SJCRH30 (cell line): ENCODE measurements at places on chromosomes 3 and 15. TPM values are rescaled to one million over a fixed set of nuclear protein-coding genes. Genes with fewer than 3 reads are reported as not detected.

GRCh38 chr15:66911131-66911700, 154.2 kb upstream of the SMAD3 start:
- no peak for DNase-seq

- DNase-seq: no peak
Observed at GRCh38 chr3:104738271-104738670, 628.4 kb upstream of the ALCAM start.

DNA sequence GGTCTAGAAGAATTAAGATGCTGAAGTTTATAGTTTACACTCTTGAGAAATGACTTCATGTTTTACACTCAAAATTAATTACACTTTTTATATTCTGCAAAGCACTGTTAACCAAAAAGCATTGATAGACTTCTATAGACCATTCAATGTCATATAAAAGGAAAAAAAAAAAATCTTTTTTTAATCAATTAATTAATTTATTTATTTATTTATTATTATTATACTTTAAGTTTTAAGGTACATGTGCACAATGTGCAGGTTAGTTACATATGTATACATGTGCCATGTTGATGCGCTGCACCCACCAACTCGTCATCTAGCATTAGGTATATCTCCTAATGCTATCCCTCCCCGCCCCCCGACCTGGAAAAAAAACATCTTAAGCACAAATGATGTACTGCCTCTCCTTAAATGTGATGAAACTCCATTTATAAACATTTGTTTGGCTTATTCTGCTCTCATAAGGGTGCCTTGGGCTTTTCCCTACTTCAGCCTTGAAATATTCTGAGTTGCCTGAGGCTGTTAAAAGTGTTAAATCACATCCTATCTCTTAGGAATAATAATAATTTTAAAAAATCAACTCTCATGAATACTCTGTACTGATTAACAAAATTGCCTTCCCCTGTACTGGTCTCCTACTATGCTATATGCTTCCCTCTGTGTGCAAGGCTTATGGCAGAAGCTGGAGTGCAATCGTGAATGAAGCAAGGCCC, 466.9 kb downstream of the SOX2 start:
- DNase-seq: no peak

- no peak for DNase-seq
Observed at GRCh38 chr3:34995796-34996430, 643.4 kb upstream of the ARPP21 start.

GRCh38 chr15:70535071-70535954, 228.0 kb downstream of the UACA start:
- no peak for DNase-seq

DNA sequence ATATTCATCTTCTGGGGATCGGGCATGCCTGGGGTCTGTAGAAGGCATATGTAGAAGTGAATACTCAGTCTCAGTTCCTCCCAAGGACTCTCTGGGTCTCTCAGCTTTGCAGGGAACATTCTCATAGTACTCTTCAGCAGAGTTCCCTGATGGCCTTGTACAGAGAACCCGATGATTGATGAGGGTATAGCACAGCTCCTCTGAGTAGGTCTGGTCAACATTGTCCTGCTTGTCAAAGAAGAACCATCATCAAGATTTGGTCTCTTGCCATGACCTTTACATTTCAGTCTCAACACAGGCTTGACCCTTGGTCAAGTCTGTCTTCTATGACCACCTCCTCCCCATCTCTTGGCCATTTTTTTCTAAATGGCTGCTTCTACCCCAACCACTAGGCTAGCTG, 9.5 kb downstream of the GCSAM start:
- DNase-seq: no peak

- no peak for DNase-seq
Observed at GRCh38 chr15:66878761-66879160, 176.7 kb downstream of the SMAD6 start.

GRCh38 chr15:39392469-39393047, 188.3 kb upstream of the THBS1 start:
- DNase-seq: no peak

- no peak for DNase-seq
Observed at GRCh38 chr3:17640466-17640865, 102.0 kb downstream of the TBC1D5 start.

DNA sequence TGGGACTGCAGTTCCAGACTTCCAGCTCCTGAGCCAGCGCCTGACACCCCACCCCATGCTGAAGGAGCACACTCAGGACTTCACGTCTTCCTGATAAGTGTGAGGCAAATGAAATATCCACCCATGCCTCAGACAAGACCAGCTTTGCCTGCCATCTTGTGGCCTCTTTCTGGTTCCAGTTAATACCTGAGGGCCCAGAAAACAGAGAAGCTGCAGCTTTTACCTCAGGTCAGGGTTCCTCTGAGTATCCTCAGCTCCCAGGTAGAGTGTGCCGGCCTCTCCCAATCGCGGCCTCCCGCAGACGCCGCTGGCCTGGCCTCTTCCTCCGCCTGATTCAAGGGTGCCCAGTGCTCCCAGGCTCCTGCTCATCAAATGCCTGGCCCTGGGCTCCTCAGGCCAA, 5.1 kb upstream of the KLHL6 start:
- DNase-seq: no peak

GRCh38 chr3:195892105-195893043, 16.0 kb downstream of the TNK2 start:
- DNase-seq: peak; percentile 88

- no peak for DNase-seq
Observed at GRCh38 chr3:42256135-42256819, 9.7 kb downstream of the CCK start.

DNA sequence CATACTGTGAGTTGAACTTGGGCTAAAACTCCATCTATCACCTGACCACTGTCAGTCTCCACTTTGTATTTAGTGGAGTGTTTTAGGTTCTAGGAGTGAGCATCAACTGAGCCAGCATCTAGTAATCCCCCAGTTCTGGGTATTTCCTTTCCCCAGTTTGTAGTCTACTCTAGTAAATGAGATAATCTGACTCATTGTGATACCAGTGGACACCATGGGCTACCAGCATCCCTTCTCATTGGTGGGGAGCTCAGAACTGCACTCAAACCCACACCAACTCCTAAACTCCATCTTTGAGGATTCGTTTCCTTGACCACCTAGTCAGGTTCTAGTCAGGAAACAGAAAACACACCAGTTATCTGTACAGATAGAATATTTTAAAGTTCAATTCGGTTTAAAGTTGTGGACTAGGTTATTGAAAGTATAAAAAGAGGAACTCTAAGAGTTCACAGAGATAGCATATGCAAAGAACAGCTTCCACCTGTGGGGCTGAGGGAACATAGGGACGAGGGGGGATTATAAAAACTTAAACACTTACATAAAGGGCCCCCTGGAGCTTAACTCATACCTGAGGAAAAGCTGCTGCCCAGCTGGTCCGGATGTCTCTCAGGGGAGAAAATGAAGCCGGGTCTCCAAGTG, 36.0 kb downstream of the LEO1 start:
- no peak for DNase-seq

GRCh38 chr3:152232001-152232400, 36.7 kb upstream of the MBNL1 start:
- DNase-seq: no peak

GRCh38 chr15:41930221-41930866, 36.5 kb upstream of the SPTBN5 start:
- peak; percentile 78 for DNase-seq

DNA sequence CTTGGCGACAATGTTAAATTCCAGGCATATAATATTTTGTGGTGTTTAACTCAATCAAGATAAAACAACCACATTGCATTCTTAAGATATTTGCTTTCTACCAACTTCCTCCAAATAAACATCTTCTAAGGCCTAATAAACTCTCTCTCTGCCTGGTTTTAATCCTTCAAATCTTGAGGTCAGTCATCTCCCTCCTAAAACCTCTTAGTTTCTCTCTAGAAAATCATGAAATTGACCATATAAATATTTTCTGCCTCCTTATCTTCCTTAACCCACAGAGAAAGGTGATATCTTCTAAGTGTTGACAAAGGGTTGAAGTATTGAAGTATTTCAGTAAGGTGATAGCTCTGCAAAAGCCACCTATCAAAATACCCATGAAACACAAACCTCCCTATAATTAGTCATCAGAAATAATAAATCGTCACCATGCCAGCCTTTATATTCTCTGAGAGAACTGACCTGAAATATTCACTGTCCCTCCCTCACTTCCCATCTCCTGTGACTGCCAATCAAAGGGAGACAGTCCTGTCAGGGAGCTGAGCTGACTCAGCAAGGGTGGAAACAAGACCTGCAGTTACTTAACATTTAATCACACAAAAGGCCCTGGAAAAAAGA, 1261.1 kb downstream of the ROBO1 start:
- DNase-seq: peak; percentile 60

GRCh38 chr3:157136647-157137387, 23.1 kb downstream of the CCNL1 start:
- no peak for DNase-seq

GRCh38 chr15:62547584-62547983, 382.5 kb upstream of the C2CD4B start:
- DNase-seq: peak; percentile 75

DNA sequence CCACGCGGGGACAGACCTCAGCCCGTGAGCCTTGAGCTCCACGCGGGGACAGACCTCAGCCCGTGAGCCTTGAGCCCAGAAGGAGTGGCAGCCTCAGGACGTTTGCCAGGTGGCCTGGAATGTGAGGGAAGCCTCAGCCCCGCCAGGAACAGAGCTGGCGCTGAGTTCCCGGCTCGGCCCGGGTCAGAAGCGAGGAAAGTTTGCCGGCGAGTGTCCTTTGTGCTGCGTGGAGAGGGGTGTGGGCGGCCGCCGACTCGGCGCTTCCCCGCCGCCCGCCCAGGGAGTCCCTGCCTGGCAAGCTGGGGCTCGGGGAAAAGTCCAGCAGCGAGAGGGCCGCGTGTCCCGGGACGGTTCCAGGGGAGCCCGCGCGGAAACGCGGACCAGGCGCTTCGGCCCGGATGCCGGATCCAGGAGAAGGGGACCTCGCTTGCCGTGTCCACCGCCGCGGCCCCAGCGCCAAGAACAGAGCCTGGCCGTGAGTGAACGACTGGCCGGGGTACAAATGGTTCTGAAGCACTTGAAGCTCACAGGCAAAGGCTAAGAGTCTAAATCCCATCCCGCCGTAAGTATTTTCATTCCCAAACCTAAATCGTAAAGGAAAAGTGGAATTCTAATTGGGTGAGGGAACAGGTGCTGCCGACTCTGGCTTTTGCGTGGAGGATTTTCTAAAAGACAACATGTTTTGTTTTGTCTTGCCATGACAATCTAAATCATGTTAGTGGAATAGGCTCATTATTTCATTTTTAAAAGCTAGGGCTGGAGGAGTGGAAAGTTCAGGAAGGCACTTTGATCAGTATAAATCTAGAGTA, 1.7 kb downstream of the LRRN1 start:
- peak; percentile 20 for DNase-seq

DNA sequence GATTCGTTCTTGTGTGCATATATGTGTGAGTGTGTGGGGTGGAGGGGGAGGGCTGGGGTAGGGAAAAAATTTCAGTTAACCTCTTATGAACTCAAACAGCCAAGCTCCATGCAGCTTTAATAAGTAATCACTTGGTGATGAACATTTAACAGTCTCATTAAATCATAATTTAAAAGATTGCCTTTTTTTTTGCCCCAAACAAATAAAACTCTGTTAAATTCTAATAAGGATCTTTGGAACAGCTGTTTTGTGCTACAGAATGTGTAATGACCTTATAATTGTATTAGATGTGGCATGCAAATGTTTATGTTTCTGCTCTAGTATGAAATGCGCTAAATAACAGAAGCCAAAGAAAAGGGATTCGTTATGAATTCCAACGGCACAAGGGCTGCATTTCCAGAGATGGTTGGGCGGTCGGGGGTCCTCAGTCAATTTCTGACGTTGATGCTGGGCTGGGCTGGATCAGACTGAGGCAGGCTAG, 80.0 kb upstream of the RORA start:
- peak; percentile 67 for DNase-seq

DNA sequence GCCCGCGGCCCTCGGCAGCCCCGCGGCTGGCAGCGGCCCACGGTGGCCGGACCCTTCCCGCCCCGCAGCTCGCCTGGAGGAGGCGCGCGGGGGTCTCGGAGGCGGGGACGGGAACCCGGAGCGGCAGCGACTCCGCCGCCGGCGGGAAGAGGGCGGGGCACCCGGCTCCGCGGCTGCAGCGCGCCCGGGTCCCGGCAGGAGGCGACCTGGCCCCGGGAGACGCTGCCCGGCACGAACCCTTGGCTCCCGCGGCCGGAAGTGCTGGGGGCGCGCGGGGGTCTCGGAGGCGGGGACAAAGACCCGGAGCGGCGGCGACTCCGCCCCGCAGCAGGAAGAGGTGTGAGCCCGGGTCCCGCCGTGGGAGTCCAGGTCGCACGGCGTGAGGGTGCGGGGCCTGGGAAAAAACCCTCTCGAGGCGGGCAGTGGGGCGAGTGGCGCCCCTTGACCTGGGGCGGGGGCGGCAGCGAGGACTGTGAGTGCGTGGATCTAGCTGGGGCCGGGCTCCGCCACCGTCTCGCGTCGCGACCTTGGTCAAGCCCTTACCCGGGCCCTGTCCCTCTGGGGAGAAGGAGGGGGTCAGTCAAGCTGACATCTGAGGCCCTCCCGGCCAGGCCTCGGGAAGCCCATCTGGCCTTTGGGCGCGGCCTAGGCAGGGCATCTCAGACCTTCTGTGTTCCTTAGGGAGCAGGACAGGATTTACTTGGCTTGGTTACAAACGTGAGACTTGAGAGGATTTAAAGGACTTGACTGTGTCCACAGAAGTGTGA, at the start of gene CIB2:
Gene CIB2 (minus strand): TSS at position 151 of the 767 bp plus-strand sequence. CDS start 230 bp downstream, outside the sequence.
- DNase-seq: peak; percentile 65

GRCh38 chr3:152243721-152244516, 24.8 kb upstream of the MBNL1 start:
- DNase-seq: no peak

The ZKSCAN7 gene
- 6.2 and 6.6 TPM in 2 replicates for total RNA-seq

The TMEM89 gene
- not detected in 2 replicates for total RNA-seq

The KIF7 gene
- 5.0 TPM in 2 replicates for total RNA-seq

The SELENOS gene
- total RNA-seq: 51.0 and 60.1 TPM in 2 replicates

The RARB gene
- total RNA-seq: 0.18 and 0.46 TPM in 2 replicates

The GNAT1 gene
- 0.14 TPM in 1 of 2 replicates, not detected in the other for total RNA-seq

The RAD51 gene
- total RNA-seq: 37.5 and 48.0 TPM in 2 replicates

The ACAP2 gene
- 29.9 and 35.4 TPM in 2 replicates for total RNA-seq

The PDZRN3 gene
- 27.3 and 29.5 TPM in 2 replicates for total RNA-seq

The UQCRC1 gene
- 137 and 162 TPM in 2 replicates for total RNA-seq

The MRAS gene
- total RNA-seq: 57.8 and 63.6 TPM in 2 replicates

The AVEN gene
- 16.8 and 18.2 TPM in 2 replicates for total RNA-seq

The ACAN gene
- total RNA-seq: not detected in 2 replicates

The MUC20 gene
- total RNA-seq: not detected in 2 replicates

The TMEM207 gene
- not detected in 2 replicates for total RNA-seq

The TF gene
- total RNA-seq: under 0.01 and 0.08 TPM in 2 replicates
